ENCODE measurements at places on chromosomes 4 and X. TPM values are rescaled to one million over a fixed set of nuclear protein-coding genes. Genes with fewer than 3 reads are reported as not detected.

- DNase-seq, result no peak
These were observed 41.1 kb downstream of the ZFX start for GRCh38 chrX:24190500-24191156.

Gene PCDH11X
- polyA plus RNA-seq, result 0.21 TPM

Gene MAP9
- polyA plus RNA-seq, result 30.8 TPM

- DNase-seq, result no peak
These were observed 92.0 kb upstream of the TBL1X start for GRCh38 chrX:9372866-9373265.

DNA sequence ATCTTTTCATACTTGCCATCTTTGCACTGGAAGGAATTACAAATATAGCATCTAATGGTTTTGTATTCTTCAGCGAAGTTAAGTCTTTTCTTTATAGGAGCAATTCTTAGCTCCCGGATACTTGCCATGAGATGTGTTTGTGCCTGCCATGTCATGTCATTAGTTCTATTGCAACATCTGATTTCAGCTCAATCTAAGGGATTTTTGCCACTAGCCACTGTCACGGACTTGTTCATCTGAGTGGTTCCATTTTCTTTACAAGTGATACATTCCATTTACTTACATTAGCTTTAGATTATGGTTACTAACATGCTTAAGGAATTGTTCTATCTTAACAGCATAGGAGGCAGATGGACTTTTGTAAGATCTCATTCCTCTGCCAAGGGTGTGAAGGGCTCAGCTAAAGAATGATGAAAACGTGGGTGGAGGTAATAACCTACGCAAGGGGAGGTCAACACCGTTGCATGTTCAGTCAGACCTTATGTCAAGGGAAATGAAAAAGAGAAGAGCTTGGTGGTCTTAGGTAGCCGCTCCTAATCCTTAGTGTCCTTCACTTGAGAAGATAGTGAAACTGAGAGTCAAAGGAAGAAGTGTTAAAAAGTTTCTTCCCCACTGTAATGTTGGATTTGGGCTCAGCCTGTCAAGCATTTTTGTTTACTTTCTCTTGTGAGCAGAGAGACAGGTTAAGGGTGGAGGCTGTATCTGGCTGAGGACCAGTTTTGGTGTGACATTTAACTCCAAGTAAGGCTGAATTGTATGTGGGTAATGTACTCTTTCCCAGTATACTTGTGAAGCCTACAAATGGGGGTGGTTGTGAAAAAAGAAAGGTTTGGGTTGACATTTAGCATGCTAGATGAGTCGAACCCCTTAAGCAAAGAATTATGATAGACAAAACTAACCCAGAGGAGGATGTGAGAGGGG lies 3.6 kb upstream of the KLHL2 start:
- DNase-seq, result no peak

DNA sequence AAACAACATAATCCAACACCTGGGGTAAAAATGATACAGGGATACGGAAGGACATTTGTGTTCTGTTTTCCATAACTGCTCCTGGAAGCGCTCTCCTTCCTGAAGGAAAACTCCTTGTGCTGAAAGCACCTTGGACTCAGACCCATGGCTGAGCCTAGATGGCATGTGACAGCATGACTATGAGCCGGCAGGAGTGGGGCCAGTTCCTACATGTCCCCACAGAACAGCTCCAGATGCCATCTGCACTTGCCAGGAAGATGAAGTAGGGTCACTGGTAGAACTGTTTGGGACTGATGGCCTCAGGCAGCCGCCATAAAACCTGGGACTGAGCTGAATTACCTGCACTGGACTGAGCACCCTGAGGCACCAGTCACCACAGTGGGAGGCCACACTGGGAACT lies 56.0 kb upstream of the BCLAF3 start:
- DNase-seq, result no peak

DNA sequence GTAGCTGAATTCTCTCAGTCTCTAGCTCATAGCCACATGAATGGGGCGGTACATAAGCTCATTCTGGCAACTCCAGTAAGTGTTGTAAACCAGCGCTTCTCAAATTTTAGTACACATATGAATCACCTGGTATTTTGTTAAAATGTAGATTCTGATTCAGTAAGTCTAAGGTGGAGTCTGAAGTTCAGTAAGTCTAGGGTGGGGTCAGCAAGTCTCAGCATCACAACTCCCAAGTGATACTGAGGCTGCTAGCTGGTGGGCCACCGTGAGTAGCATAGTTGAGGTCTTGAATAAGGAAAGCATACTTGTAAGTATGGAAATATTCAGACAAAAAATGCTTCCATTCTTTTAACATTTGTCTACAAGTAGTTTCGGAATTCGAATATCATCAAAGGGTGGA lies 36.1 kb upstream of the INPP4B start:
- no peak for DNase-seq

Gene PCDH19
- polyA plus RNA-seq, result 2.1 TPM

Gene AFP
- polyA plus RNA-seq, result 881 TPM

Gene MEPE
- not detected for polyA plus RNA-seq
